ENCODE measurements at places on chromosomes 4 and X.

DNA sequence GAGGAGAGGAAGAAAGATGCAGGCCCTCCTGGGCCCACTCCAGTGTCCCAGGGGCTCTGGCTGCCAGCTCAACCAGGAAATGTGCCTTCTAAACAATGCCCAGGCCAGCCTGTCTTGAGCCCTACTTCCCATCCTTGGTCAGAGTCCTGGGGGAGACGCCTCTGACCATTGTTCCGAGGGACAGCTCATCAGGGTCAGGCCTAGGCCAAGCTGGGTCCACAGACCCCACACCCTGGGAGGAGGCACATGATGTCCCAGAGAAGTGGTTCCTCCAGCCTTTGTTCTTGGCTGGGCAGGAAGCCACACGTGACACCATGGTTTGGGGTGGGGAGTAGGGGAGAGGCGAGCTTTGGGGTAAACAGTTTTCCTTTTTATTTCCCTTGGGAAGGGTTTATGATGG lies 102.5 kb downstream of the EFNB1 start:
- DNase-seq: no peak

GRCh38 chr4:54709400-54709799 lies 51.6 kb downstream of the KIT start:
- no peak for DNase-seq

DNA sequence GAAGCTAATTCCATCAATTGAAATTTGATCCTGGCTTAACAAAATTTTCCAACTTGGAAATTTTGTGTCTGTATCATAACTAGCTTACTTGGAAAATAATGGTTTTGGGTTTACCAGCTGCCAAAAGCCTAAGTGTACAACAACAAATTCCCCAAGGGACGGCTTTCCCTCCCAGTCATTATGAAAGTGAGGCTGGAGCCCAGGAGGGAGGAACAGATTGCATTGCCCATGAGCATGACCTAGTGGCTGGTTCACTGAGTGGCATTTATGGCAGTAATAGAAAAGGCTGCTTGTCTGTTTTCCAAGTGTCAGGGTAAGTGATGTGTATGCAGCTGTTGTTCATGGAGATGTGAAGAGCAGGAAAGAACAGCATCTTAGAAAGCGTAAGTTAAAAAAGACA lies 70.8 kb upstream of the HHIP start:
- DNase-seq: no peak

- DNase-seq: no peak
These were observed 5.1 kb downstream of the OR13H1 start for GRCh38 chrX:131549011-131549410.

DNA sequence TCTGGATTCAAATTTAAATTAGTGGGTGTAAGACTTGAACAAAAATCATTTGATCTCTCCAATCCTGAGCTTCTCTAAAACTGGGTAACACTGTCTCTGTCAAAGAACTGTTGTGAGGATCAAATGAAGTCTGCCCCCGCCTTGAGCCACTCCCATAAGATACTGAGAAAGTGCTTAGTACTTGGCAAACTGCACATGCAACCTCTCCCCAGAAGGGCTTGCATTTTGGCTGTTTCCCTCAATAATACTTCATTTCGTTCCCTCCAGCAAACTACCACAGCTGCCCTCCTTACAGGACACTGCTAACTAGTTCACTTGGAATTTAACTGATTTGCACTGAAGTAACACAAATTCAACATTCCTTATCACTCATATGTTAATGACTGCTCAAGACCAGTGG lies 79.8 kb downstream of the APBB2 start:
- DNase-seq: no peak

GRCh38 chrX:115892787-115893671 lies 277.5 kb upstream of the AGTR2 start:
- no peak for DNase-seq

GRCh38 chr4:34633241-34633640 lies 1611.1 kb downstream of the ARAP2 start:
- no peak for DNase-seq

DNA sequence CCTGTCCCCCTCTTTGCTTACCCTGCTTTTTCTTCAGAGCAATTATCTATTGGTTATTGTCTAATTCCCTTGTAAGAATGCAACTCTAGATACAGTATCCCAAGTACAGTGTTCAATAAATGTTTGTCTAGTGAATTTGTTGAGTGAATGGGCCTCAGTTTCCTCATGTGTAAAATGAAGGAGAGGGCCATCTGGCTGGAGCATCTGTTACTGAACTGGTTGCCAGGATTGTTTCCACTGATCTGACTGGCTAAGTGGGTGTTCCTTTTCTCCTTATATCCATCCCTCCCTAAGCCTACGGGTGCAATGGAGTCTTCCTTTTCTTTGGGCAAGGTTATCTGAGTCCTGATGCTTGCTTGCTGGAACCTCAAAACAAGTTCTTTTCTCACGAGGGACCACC lies 185.2 kb upstream of the RPS6KA3 start:
- no peak for DNase-seq

All from BJ (cell line).